Activated CD4-positive, CD25-positive, alpha-beta regulatory T cell treated with anti-CD3 and anti-CD28 coated beads, Interleukin-2, amount 50 U/mL, for 16 hours (primary cell): ENCODE measurements at places on chromosomes 3 and 15.

DNA sequence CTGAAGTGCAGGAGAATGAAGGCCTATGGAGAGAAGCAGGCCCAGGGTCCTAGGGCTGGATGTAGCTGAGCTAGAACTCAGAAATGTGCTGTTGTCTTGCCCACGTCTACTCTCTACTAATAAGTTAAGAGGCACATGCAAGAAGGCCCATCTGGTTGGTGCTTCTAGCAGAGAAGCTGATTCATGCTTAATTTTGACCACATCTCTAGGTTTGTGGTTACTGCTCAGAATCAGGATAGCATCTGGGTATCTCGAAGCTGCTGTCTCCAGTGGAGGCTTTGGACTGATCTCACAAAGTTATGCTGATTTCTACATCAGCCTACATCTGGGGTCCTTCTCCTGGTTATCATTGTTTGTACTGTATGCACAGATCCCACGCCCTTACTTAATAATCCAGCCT is 87.3 kb downstream of the CACNA1D start:
- no peak for DNase-seq

GRCh38 chr15:23472678-23473077 is 25.6 kb upstream of the GOLGA6L2 start:
- DNase-seq, result no peak

DNA sequence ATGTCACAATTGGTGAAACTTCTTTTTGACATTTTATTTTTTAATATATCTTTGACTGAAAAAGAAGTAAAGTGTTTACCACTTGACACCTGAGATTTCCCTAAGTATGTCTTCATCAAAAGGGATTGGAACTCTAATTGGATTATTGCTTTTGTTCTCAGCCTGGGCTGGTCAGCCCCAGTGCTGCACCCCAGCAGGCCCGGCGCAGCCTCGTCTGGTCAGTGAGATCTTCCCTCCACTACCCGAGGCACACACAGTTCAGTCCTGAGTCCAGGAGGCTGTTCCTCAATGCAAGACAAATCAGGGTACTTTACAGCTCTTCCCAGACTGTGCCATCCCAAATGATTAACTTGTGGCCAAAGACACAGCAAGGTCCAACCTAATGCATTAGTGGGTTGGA is 146.9 kb upstream of the SEMA6D start:
- no peak for DNase-seq

GRCh38 chr3:194661374-194661773 is 10.6 kb downstream of the LSG1 start:
- no peak for DNase-seq

- DNase-seq, result no peak
Measured at GRCh38 chr15:32688151-32688639, 29.6 kb upstream of the GREM1 start.

DNA sequence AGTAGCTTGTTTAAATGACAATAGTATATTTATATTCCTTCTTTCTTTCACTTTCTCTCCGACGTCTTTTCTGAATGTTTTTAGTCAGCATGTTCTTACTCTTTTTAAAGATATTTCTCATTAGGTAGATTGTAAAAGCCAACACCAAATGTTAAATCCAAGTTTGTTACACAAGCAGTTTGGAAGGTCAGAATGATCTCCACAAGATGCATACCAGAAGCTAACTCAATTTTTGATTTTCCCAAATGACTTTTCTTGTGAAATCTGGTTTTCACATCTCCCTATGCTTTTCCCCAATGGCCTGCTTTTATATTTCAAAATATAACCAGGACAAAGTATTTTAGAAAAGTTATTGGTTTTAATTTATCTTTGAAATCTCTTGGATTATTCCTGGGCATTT is 49.7 kb upstream of the TPRG1 start:
- no peak for DNase-seq

- DNase-seq, result no peak
Measured at GRCh38 chr3:101414121-101414520, 93.7 kb upstream of the IMPG2 start.

DNA sequence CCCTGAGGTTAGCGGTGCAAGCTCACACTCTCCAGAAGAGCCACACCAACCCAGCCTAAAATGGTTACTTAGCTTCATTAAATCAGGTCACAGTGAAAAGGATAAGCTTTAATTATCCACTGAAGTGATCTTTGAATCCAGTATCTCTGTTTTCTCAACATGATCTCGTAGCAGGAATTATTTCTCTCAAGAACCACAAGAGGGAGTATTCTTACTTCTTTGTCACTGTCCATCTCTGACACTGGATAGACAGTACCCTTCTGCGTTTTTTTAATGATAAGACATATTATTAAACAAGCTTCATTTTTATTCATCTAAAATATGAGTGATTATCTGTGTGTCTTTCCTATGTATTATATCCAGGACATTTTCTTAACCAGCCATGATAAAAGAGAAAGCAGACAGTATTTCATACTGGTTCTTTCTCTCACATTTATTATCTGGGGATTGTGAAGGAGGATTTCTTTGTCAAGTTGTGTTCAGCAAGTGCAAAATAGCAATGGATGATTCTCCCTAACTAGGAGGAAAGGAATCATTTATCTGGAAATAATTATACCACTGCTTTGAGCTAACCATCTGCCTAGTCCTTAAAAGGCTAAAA is 105.4 kb upstream of the CCDC54 start:
- DNase-seq, result no peak

- no peak for DNase-seq
Measured at GRCh38 chr15:72375501-72375845, 341 bp downstream of the HEXA start.

DNA sequence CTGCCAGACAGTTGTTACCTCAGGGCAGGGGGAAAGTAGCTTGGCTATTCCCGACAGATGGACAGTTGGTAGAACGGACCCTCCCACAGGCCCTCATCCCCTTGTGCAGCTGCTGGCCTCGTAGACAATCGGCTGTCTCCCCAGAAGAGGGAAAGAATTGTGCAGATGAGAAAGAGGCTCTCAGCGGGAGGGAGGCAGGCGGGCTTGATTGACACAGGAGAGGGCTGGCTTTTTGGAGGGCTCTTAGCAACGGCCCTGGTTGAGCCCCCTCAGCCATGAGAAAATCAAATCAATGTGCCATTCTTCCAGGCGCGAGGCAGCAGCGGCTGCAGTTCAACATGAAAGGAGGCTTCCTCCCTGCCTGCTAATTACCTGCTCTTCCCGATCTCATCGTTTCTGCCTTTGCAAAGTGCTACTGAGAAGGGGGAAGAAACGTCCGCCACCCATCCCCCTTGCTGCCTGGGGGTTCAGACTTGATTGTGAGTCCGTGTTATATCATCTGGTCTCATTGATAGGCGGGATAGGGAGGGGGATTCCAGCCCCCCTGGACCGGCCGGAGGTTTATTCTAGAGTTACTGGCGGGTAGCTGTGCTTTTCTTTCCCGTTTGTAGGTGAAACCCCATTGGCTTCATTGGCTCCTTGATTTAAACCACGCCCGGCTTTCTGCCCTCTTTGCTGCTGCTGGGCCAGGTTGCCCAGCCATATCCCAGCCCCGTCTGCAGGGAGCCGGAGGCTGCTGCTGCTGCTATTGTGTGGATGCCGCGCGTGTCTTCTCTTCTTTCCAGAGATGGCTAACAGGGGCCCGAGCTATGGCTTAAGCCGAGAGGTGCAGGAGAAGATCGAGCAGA is at the start of gene TAGLN3:
Gene TAGLN3 (plus strand): TSS at position 287 of the 848 bp plus-strand sequence. CDS start 501 bp downstream, at position 788.
- DNase-seq, result no peak

- DNase-seq, result no peak
Measured at GRCh38 chr3:156577736-156578135, 22.8 kb upstream of the SSR3 start.

DNA sequence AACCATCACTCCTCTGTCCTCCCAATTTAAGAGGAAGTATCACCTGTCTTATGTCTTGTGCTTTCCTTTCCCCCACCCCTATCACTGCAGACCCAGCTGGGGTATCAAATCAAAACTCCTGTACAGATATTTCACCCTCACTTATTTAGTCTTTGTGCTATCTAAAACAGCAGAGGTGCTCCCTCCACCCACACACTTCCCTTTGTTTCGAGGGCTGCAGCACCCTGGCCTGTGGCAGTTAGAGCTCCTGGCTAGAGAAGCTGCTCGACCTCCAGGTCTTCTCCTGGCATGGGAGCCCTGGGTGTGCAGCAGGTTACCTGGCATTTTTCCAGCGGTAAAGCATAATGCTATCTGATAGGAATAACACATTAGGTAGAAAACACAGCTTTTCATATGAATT is 181.4 kb upstream of the BCL6 start:
- DNase-seq, result no peak

DNA sequence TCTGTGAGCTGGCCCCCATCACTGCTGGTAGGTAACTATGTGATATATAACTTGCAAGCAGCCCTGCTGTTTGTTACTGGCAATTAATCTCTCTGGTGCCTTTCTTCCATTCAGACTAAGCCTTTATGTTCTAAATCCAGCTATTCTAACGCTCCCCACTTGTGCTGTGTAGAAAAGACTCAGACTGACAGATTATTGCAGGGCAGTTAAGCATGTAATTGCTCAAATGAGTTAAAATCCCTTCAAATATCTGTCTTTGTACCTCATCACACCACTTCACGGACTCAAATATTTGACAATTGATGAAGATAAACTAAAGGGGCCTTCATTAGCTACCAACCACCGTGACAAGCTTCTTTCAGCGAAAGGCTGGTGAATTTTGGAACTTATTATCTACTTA is 416.2 kb downstream of the NR2F2 start:
- no peak for DNase-seq

- no peak for DNase-seq
Measured at GRCh38 chr15:77709135-77709886, 76.6 kb upstream of the LINGO1 start.

- no peak for DNase-seq
Measured at GRCh38 chr3:11072631-11073030, 80.1 kb downstream of the SLC6A1 start.

- DNase-seq, result no peak
Measured at GRCh38 chr15:64493641-64494040, 33.3 kb downstream of the ZNF609 start.

DNA sequence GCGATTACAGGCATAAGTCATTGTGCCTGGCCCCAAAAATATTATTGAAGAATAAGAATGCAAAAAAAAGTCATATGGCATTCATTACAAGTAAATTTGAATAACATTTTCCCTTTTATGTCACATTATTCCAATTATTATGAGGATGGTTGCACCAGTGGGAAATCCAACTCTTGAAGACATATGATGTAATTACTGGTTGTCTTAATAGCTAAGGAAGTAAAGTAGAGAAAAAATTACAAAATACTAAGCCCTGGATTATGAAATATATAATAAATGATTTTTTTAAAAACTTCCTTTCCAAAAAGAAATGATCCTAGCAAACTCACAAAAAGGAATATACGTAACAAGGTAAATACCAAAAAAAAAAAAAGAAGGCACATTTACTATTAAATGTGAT is 98.9 kb downstream of the FMN1 start:
- no peak for DNase-seq

DNA sequence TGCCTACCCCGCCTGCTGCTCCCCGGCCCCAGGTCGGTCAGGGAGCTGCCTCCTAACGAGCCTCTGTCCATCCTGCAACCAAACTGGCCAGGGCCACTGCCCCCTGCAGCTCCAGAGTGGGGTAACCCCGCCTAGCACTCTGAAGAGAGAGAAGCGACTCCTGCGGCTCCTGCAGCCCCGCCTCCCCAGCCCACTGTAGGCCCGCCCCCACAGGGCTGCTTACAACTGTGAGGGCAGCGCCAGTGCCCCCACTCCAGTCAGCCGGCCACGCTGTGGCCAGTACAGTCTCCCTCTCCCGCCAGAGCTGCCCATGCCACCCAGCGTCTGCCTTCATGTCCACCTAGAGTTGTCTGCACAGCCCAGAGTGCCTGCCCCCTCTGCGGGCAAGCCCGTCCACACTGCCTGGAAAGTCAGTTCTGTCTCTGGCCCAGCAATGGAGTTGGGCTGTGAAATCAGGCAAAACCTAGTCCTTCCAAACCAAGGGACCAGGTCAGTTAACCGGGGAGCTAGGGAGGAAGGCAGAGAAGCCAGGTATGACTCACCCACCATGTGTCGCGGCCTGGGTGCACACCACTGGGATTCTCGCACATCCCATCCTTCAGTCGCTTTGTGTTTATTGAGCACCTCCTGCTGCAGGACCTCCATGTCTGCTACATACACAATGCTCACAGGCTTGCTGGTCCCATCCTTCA is 2.4 kb downstream of the UCN2 start:
- DNase-seq, result no peak

DNA sequence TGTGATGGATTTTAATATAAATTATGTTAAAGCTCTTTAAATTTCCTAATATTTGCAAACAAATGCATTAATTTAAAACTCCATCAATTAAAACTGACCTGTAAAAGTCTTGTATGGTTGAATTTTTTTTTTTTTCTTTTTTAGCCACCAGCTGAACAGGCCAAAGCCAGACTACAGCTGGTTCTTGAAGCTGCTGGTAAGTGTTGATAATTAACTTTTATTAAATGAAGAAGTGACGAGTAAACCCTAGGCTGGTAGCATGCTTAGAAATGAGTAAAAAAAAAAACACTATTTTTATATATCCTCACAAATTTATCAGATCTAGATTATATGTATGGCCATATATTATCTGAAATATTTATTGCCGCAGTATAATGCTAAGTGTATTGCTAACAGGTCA is 216.3 kb upstream of the MLF1 start:
- no peak for DNase-seq

GRCh38 chr15:68614286-68615035 is 35.7 kb downstream of the CORO2B start:
- no peak for DNase-seq

- DNase-seq, result no peak
Measured at GRCh38 chr15:100202309-100202960, 139.3 kb downstream of the ADAMTS17 start.

GRCh38 chr3:131543714-131544113 is 40.9 kb upstream of the MRPL3 start:
- no peak for DNase-seq

DNA sequence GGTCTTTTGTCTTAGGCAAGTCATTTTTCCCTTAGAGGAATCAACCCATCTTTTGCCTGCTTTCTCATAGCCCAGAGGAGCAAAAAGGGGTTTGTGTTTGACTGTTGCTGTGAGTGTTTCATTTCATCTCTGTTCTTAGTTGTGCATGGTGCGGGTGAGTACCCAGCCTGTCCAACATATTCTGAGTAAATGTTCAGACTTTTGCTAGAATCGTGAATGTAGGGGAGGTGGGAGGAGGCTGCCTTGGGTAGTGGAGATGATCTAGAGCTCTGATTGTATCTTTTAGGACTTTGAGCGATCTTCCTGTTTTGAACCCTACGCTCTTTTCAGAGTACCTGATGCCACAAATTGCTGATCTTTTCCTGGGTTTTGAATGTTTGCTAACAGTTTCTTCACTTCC is 123.1 kb downstream of the ZNF609 start:
- DNase-seq, result no peak
